CD4-positive, CD25-positive, alpha-beta regulatory T cell (primary cell): ENCODE measurements at places on chromosomes 16 and 17.
A peak's percentile ranks its signal among the peaks of the same experiment; 100 is the strongest.

DNA sequence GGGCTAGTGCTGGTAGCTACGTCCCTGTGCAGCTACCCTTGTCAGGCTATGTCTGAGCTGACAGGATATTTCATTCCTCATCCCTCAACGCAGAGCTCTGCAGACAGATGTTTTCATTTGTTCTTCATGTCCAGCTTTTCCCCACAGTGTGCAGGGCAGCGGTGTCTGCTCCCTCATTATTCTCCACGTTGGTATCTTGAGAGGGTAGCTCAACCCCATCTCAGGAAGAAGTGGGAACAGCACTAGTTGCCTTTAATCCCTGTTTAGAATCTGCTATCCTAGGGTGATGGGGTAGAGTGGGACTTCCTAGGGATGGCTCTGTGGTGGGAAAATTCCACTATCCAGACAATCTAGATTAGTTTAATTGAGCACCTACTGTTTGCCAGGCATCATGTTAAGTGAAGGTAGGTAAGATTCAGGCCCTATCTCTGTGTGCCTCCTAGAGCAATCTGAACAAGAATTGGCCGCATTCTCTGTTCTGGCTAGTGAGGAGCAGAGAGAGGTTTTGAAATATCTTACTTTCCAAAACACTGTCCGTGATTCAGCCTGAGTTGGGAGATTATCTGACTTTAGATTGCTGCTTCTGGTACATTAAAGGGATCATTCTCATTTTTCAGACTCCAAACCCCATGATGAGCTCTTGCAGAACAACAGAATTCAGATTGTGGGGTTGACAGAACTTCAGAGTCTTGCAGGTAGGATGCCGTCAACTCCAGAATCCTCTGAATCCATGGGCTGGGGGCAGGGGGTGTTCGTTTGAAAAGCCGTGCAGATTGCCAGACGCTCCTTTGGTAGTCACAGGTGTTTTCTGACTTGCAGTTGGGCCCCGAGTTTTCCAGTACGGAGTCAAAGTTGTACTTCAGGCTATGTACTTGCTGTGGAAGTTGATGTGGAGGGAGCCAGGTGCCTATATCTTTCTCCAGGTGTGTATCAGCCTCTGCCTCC, 963 bp downstream of the ALG1 start:
- DNase-seq = no peak

GRCh38 chr16:22634954-22635353, 124.3 kb downstream of the NPIPB5 start:
- no peak for DNase-seq

DNA sequence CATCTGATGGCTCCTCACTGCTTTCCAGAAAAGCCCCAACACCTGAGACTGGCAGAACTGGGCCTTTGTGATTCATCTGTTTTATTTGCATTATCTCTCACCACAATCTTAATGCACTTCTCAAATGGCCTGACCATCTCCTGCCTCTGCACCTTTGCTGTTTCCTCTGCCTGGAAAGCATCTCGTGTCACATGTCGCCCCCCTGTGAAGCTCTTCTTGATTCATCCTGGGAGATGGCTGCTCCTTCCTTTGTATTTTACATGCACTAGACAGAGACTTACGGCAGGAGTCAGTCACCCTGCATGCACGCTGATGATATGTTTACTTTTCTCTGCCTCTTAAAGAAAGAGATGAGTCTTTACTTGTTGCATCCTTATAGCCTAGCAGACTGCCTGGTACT, 30.0 kb downstream of the HNF1B start:
- DNase-seq = no peak

- no peak for DNase-seq
Observed at GRCh38 chr17:72887322-72887721, 205.2 kb downstream of the SLC39A11 start.

- DNase-seq = no peak
Observed at GRCh38 chr17:83050651-83051395, 28.6 kb upstream of the METRNL start.

DNA sequence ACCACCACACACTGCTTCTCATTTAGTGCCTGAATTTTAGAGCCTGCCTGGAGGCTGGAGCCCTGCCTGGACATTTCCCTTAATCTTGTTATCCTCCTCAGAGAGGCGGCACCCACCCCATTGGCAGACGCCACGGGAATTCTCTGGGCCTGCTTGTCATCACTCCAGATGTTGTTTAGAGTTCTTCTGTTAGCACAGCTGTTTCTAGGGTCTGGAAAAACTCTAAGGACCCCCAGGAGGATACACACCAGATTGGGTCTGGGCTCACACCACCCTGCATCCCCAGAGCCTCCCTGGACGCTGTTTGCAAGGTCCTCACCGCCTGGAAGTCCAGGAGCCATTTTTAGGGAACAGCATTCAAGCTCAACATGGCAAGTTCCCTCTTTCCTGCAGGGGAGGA, 565 bp upstream of the XAF1 start:
- no peak for DNase-seq

DNA sequence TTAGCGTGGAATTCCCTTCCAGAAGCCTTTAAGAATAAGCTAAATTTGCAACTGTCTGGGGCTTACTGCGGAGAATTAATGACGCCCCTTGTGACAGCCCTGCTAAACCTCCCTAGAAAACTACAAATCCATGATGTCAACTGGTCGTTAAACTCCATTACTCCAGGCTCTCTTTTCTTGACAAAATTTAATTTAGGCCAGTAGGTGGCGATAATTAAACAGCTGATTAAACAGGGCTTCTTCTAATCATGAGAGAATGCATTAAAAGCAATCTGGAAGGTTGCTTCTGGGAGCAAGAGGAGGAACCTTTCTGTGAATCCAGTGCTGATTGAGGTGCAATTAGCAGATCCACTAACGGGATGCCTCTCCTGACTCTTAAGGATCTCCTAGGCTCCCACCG, 8.1 kb upstream of the NLRP1 start:
- peak; percentile 55 for DNase-seq

GRCh38 chr16:66928702-66929388, 3.5 kb upstream of the RRAD start:
- DNase-seq = no peak

DNA sequence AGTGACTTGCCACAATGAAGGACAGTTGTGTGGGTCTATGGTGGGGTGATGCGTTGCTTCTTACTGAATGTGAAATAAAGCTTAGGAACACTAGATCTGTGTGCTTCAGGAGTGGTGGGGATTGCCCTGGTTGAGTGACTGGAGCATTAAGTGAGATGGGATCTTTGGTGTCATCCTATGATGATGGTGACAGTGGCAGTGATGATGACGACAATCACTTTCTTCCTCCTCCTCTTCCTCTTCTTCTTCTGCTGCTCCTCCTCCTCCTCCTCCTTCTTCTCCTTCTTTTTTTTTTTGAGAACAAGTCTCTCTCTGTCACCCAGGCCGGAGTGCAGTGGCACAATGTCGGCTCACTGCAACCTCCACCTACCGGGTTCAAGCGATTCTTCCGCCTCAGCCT, 396.8 kb downstream of the SEC14L1 start:
- DNase-seq = no peak

DNA sequence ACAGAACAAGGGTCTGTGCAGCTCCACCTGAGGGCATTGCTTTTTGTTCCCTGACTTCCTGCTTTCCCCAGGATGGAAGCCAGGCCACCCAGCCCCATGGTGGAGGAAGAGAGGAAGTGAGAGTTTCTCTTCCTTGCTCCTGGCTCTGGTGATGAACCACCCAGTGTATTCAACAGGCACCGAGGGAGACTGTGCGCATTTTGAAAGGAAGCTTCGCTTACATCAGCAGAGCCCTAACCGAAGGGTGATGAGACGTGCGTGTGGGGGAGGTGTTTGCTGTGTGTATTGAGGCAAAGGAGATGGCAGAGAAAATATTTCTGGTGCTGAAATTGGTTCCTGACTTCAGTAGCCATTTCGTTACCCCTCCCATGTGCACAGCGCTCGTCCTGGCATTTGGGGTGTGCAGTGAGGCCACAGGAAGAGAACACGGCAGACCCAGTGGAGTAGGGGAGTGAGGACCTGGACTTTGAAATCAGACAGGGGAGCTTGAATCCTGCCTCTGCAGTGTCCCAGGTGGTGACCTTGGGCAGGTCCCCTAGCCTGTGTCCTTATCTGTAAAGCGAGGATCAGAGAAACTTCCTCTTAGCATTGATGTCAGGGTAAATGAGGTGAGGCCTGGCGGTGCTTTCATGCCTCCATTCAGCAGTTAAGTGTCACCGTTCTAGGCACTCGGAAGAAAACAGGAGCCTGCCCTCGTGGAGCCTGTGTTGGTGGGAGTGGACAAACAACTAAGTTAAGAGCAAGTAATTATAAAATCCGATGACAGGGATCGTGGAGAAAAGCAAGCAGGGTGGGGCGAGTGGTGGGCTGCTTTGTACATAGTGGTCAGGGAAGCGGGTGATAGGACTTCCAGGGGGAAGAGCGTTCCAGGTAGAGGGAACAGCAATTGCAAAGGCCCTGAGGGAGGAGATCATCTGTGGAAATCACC, 7.4 kb downstream of the CMIP start:
- DNase-seq = peak; percentile 40

DNA sequence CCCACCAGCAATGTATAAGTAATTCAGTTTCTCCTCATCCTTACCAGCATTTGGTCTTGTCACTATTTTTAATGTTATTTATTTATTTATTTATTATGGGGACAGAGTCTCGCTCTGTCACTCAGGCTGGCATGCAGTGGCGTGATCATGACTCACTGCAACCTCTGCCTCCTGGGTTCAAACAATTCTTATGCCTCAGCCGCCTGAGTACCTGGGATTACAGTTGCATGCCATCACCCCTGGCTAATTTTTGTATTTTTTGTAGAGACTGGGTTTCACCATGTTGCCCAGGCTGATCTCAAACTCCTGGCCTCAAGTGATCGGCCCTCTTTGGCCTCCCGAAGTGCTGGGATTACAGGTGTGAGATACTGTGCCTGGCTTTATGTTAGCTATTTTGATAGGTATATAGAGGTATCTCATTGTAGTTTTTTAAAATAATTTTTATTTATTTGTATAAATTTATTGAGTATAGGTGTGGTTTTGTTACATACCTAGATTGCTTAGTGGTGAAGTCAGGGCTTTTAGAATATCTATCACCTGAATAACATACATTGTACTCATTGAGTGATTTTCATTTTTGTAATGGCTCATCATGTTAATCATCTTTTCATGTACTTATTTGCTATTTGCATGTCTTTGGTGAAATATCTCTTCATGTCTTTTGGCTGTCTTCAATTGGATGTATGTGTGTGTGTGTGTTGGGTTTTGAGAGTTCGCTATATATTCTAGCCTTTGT, 53.3 kb downstream of the TANC2 start:
- no peak for DNase-seq

DNA sequence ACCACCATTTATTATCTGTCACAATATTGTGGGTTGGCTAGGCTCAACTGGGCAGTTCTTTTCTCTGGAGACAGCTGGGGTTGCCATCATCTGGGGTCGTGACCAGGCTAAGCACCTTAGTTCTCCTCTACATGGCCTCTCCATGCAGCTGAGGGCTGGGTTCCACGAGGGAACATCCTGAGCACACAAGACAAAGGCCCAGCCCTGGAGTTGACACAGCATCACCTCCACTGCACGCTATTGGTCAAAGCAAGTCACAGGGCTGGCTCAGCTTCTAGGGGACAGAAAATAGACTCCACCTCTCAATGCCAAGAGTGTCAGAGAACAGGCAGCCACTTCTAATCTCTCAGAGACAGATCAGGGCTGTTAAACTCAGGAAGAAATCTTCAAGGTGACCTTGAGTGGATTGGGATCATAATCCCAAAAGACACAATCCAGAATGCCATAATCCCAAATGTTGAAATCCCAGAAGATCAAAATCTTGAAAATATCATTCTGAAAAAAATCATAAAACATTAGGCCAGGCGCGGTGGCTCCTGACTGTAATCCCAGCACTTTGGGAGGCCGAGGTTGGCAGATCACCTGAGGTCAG, 13.0 kb upstream of the USP10 start:
- no peak for DNase-seq

- DNase-seq = no peak
Observed at GRCh38 chr16:83705856-83706255, 101.9 kb upstream of the HSBP1 start.

DNA sequence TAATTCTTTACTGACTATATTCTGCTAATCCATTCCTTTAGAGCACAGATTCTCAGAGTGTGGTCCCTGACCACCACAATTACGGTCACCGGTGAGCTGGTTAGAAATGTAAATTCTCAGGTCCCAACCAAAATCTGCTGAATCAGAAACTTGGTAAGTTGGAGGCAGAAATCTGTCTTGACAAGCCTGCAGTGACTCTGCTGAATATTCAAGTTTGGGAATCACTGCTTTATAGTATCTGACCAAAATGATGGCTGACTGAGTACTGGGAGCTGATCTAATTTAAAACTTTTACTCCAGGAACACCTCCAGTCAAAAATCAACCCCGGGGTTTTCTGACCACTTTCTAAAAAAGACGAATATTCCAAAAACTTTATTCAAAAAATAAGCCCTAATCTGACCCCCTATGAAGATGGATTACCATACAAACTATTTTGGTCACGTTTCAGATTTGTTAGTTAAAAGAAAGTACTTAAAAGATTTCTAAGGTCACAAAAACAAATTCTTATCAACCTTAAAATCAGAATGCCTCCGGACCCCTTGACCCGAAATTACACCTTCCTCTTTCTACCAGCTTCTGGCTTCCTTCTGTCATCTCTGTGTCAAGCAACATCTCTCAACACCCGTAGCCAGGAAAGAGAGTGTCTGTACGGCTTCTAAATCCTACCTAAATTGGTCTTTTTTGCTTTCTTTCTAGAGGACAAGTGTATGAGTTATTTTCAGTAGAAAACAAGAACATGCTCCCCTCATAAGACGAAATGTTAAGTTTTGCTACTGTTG, 38.6 kb downstream of the CREBBP start:
- DNase-seq = no peak

GRCh38 chr17:61454381-61455323, 2.4 kb downstream of the TBX4 start:
- DNase-seq = no peak

- DNase-seq = no peak
Observed at GRCh38 chr17:56119936-56120335, 33.3 kb upstream of the ANKFN1 start.

DNA sequence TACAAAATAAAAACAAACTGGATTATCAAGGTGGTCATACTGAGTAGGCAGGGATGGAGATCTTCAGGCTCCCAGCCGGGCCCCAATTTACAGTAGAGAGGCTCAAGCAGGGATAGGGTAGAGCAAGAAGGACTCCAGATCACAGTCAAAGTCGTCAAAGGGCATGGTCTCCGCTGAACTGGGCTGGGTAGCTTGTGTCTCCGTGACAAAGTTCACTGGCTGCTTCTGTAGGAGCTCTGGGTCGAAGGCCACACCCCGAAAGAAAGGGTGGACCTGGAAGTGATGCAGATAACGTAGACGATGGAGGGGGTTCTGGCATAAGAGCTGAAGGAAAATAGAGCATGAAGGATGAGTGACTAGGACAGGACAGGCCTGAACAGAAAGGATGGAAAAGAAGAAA, 3.6 kb downstream of the RSKR start:
- DNase-seq = no peak

GRCh38 chr17:28928061-28928460, 23.3 kb downstream of the PHF12 start:
- no peak for DNase-seq

- no peak for DNase-seq
Observed at GRCh38 chr17:39740357-39741111, 2.8 kb downstream of the GRB7 start.

- DNase-seq = peak; percentile 77
Observed at GRCh38 chr16:4614571-4615383, at the start of gene UBALD1. UBALD1 (minus strand) TSS chr16:4614888; CDS start chr16:4614797, 91 bp downstream.
